ENCODE measurements at places on chromosomes 3 and 15.

DNA sequence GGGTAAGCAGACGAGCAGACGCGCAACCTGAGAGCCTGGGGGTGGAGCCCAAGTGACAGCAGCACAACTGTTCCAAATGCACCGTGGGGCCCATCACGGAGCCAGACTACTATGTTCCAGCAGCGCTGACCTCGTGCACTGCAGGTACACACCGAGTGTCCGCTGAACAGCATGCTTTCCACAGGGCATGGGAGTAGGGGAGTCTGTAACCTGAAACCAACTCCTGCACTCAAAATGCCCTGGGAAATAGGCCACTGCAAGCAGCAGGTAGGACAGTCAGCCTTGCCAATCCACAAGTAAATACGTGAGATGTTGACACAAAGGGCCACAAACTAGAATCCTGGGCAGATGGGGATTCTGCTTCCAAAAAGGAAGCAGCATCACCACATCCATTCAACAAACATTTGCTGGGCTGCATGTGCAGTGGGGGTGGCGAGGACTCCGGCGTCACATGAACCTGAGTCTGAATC, 73.9 kb downstream of the TBC1D2B start:
- DNase-seq: peak; percentile 10

DNA sequence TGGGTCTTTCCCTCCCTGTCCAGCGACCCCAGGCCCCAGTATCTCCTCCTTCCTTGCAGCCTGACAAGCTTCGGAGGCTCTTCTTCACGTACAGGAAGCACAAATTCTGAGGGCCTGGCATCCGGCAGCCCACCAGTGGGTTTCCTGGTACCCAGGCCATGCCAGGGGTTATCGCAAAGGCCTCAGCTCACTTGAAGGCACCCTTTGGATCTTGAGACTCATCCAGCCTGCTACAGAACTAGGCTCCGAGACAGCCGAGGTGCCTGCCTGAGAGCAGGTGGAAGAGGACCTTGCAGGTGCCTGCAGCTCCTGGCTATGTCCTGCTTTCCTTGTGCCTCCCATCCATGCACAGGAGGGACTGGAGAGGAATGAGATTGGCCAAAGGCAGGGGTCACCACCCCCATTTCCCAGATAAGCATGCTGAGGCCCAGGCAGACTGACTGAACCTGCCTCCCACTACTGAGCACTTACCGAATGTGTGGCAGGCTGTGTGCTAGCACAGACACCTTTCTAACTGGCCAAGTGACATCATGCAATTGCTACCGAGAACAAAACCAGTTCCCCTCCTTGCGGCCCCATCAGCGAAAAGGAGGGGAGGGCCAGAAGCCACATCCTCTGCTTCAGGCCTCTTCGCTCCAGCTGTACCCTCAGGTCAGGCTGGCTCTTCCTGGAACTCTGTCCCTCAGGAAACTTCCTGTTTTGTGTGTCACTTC, 11.2 kb downstream of the SH2D7 start:
- no peak for DNase-seq

DNA sequence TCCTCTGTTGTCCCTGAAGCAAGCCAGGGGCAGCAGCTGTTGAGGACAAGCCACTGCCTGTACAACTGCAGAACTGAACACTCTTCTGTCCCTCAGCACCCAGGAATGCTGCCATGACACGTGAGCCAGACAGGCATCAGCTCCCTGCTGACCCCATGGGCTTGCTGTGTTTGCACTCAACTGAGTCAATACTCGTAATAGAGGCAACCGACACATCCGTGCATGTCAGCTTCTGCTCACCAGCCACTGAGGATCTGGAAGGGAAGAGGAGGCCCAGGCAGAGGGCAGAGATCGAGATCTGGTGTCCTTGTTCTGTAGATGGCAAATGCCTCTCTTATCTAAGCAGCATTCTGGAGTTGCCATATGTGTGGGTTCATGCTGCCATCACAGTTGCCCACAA, 54.3 kb upstream of the SEC61A1 start:
- DNase-seq: peak; percentile 54

GRCh38 chr15:67092752-67093503, 27.5 kb downstream of the SMAD3 start:
- no peak for DNase-seq

DNA sequence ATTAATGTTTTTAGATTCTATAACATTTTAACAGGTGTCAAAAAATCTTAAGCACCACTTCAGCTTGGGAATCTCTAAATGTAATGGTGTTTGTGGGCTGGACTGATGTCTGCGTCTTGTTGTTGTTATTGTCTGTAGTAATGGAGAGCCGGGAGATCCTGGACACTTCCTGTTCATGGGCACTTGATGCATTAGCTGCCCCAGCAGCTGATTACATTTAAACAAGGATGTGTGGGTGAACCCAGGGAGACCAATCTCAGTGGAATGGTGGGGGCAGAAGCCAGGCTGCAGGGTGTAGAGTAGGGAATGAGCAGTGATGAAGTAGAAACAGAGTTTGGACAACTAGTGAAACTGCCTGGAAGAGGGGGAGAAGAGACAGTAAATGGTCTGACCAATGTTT, 7.8 kb downstream of the CCR5AS start:
- no peak for DNase-seq

DNA sequence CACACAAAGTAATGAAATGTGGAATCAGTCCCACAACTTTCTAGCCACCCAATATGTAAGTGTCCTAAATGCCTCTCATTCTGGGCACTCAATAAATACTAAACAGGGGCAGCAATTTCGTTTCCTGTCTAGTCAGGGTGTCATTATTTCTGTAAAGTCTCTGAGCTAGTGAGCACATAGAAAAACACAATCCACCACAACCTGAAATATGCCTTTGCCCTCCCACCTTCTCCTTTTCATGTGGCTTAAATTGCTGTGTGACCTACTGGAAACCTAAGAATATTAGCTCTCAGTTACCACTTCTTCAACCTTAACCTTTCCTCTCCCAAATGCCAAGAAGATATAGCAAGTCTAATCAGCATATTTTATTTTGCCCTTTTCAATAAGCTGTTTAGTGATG, 456.3 kb upstream of the KCNMB2 start:
- DNase-seq: no peak

- no peak for DNase-seq
Measured at GRCh38 chr15:50850003-50850402, 58.5 kb upstream of the AP4E1 start.

DNA sequence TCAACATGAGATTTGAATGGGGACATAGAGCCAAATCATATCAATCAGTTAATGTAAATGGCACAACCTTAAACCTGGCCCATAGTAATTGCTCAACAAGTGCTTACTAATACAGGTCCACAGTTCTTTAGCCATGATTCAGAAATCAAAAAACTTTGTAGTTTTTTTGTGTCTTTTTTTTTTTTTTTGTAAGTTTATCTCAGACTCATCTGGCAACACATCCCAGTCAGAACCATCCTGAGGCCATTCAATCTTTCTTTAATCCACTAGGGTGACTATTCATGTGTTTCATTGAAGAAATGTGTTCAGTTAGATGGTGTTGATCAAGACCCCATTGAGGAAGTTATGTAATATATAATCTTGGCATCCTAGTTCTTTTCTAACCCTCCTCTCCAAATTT, 65.4 kb downstream of the ABI3BP start:
- no peak for DNase-seq

DNA sequence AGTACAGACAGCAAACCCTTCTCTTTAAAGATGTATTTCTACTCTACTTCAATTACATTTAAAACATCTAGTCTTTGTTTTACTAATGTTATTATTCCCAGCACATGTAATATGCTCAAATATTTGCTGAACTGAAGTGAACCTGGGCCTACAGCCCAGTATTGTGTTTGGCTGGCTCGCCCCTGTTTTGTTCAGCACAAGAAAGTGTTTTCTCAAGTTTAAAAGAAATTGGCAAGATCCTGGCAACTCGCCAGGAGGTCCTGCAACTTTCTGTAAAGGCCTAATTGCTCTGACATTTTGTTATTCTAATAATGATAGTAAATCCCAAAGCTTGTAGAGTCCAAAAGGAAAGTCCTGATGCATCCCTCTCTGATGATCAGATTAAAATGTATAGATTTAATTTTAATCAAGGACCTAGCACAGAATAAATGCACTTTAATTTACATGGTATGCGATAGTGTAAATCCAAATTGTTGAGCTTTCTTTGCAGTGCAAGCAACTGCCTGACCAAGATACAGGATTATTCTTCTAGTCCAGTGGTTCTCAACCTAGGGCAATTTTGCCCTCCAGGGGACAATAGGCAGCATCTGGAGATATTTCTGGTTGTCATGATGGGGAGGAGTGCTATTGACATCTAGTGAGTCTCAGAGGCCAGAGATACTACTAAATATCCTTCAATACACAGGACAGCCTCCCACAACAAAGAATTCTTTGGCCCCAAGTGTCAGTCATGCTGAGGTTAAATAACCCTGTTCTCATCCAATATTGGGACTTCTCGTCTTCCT, 35.7 kb upstream of the TMOD3 start:
- DNase-seq: no peak

GRCh38 chr3:53773021-53773436, 73.2 kb downstream of the CHDH start:
- DNase-seq: no peak

DNA sequence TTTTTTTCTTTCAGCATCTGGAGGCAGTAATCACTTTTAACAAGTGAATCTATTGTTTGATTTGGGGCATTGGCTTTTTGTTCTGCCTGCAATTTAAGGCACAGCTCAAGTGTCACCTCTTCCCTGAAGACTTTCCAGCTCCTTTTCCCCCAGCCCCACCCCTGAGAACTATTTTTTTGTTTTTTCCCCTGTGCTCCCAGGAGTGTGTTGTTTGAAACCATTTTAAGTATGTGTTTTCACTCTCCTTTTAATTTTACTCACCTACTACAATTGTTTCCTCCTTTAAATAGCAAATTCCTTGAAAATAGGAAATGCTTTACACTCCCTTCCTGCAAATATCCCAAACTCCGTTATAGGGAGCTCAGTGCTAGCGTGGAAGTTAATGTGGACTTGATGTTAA, 286.7 kb upstream of the PROK2 start:
- DNase-seq: no peak

- no peak for DNase-seq
Measured at GRCh38 chr3:23461069-23461468, 257.9 kb downstream of the UBE2E2 start.

DNA sequence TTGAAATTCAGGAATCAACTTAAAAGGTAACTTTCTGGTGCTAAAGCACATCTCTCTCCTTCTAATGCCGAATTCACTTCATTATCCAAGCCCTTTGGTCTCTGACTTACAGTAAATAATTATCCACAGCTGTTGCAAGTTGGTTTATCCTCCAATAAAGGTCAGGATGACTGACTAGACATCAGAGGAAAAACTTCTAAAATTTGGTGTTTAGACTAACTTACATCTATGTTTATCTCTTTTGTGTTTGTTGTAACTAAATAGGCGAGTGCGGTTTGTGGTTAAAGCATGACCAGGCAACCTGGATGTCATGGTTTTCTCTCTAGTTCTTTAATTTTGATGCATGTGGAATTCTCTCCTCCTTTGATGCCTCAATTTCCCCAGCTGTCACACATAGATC, 237.4 kb upstream of the LRTM1 start:
- DNase-seq: no peak

GRCh38 chr15:82047453-82048400, 1.9 kb upstream of the MEX3B start:
- no peak for DNase-seq

DNA sequence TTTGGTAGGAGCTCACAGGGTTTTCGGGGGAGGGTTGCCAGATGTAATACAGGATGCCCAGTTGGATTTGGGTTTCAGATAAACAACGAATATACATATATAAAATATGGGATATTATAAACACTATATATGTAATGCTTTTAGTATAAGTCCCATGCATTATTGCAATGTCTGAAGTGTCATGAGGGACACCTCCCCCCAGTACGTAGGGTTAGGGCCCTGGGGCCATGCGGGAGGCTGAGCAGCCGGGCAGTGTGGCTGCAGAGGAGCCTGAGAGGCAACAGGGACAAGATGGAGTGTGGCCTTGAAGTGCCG, 148.9 kb downstream of the SMAD6 start:
- no peak for DNase-seq

GRCh38 chr3:197829397-197830045, 38.5 kb downstream of the LRCH3 start:
- no peak for DNase-seq

DNA sequence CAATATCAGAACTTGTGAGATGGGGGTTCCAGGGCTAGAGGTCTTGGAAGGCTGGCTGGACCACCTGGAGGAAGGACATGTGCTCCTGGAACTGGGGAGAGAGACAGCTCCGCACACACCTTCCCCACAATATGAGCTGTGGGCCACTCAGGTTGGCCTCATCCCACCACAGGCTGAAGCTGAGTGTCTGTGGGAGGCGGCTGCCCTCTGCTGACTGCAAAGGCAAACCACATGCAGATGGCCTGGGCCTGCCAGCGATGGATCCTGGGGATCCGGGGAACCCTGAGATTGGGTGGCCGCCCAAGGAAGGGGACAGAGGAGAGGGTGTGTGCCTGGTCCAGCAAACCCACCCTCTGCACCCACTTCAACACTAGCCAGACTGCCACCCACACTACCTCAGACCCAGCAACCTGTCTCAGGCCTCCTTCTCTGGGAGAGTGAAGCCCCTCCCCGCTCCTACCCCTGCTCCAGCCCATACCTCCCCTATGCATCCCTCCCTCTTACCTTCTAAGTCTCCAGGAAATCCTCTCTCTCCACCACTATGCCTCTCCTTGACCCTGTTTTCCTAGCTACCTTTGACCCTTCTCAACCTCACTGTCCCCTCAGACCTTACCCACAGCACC, 44.8 kb downstream of the CYP11A1 start:
- peak; percentile 38 for DNase-seq

- DNase-seq: no peak
Measured at GRCh38 chr3:114081037-114081436, 24.5 kb downstream of the QTRT2 start.

DNA sequence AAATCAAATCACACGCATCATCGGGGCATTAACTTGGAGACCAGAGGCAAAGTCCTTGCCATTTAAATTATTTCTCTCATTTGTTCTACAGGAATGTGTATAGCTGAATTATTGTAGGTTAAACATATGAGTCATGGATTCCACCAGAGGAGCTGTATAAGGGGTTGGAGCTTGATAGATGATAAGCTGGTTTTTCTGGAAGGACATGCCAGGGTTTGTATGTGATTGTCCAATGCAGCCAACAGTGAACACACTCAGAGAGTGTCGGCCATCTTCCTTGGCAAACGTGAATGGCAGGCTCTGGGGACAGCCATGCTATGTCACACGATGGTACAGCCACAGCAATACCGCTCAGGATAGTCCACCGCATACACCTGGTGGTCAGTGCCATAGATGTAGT, 25.1 kb downstream of the SSUH2 start:
- no peak for DNase-seq

DNA sequence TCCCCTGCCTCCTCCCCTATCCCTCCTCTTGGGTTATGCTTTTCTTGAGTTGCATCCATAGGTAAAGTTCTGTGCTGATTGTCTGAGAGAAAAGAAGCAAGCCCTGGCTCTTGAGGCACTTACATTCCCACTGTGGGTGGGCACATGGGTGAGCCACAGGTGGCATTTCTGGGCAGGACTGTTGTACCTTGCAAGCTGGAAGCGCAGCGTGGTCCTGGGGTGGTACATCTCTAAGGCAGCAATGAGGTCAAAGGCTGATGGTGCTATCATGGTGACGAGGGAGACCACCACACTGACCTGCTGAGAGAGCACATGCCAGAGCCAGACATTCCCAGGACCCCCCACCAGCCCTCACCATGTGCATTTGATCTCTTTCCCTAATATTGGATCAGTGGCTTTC, 24.7 kb downstream of the TMC3 start:
- no peak for DNase-seq
